Kidney capillary endothelial cell (primary cell): ENCODE measurements at places on chromosomes 7 and 10.

- no peak for DNase-seq
Measured at GRCh38 chr10:132355754-132356153, 23.8 kb downstream of the LRRC27 start.

GRCh38 chr10:24824536-24824935 lies 100.8 kb upstream of the ARHGAP21 start:
- DNase-seq: no peak

GRCh38 chr7:23696916-23697441 lies 13.0 kb upstream of the STK31 start:
- peak; percentile 22 for DNase-seq

- DNase-seq: no peak
Measured at GRCh38 chr7:143496263-143496662, 18.6 kb downstream of the TAS2R41 start.

DNA sequence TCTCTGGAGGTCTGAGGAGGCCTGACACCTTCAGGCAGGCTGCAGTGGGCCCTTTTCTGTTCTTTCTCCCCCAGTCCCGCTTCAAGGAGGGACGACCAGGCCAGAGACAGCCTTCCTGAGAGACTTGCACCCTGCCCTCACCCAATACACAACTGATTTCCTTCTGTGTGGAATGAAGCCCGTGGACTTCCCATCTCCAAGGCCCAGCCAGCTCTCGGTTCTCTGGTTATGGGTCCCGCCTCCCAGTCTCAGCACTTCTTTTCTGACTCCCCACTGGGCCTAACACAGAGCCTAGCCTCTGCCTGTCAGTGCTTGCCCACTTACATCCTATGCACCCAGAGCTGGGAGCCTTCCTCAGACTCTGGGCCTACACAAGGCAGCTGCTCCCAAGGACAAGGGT lies 24.1 kb upstream of the ADCYAP1R1 start:
- no peak for DNase-seq

DNA sequence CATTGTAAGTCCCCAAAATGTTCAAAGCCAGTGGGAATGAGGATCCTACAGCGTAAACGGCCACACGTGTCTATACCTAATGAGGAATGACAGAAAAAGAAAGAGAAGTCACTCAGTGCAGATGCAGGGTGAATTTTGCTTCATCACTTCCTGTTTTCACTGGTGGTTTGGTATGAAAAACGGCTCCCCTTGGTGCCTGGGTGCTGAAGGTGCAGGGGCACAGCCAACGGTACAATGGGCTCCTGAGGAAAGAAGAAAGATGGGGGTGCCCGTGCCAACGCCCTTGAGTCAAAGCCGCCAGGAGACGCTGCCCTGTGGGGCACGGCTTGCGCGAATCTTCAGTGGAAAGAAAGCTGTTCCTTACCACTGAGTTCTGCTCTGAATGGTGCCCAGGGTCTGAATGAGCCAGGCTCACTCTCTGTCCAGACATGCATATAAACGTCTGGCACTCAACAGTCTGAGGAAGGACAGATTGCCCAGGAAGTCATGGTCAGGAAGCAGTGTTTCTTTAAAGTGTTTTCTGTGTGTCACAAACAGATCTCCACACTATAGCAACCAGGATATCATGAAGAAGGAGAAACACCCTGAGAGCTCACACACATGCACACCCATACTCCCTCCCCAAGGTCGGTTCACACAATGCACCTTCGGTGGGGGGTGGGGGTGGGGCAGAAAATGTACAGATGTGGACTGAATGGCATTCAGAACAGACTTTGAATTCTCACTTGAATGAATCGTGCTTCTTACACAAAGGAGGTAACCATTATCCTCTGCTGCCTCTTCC lies 105.8 kb downstream of the ELMO1 start:
- DNase-seq: no peak

DNA sequence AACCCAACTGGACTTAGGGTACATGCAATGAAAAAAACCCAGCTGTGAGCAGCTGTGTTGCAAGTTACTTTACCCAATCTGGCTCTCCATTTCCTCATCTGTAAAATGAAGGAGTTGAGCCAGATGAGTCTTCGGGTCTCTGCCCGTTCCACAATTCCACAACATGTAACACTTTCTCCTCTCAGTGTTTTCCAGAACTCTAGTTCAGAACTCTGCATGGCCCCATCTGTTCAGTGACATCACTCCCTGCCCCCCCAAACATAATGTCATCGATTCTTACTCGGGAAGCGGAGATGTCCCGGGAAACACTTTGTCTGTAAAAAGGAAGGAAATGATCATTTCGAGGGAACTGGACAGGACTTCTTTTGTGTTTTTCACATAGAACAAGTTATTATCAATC lies 2.5 kb downstream of the SH3PXD2A start:
- peak; percentile 40 for DNase-seq

DNA sequence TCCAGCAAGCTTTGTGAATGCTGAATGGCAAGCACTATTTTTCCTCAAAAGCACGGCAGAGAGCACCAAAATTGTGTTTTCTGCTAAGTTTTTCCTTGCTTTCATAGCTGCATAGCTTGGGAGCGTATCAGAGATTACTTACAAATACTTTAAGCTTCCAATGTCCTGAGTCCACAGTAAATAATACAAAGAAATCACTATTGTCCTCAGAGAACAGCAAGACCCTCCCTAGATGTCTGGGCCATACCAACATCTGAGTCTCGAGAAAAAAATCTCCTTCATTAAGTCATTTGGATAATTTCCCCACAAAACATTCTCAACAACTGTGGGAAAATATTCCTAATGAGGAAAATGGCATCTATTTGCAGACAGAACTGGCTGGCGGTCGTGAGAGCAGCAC lies 41.7 kb downstream of the SGMS1 start:
- DNase-seq: no peak

GRCh38 chr7:32489788-32490126 lies 423 bp downstream of the LSM5 start:
- DNase-seq: no peak

- no peak for DNase-seq
Measured at GRCh38 chr10:33715303-33715975, 381.0 kb upstream of the NRP1 start.

GRCh38 chr10:77371848-77372799 lies 265.5 kb downstream of the KCNMA1 start:
- DNase-seq: no peak

DNA sequence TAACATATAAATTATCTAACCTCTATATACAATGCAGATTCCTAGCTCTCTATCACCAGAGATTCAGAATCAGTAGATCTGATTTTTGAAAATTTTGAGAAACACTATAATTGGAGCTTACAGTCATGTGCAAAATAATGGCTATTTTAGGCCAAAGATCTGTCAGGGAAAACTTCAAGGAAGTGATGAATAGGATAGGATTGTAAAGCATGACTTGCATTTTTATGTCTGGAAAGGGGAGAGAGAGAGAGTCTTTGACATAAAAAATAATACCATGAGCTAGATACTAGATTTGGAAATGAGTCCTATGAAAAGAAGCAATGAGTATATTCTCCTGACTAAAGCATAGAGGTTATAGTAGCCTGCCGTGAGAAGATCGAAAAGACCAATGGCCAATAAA lies 181.1 kb downstream of the SDHAF3 start:
- peak; percentile 6 for DNase-seq

DNA sequence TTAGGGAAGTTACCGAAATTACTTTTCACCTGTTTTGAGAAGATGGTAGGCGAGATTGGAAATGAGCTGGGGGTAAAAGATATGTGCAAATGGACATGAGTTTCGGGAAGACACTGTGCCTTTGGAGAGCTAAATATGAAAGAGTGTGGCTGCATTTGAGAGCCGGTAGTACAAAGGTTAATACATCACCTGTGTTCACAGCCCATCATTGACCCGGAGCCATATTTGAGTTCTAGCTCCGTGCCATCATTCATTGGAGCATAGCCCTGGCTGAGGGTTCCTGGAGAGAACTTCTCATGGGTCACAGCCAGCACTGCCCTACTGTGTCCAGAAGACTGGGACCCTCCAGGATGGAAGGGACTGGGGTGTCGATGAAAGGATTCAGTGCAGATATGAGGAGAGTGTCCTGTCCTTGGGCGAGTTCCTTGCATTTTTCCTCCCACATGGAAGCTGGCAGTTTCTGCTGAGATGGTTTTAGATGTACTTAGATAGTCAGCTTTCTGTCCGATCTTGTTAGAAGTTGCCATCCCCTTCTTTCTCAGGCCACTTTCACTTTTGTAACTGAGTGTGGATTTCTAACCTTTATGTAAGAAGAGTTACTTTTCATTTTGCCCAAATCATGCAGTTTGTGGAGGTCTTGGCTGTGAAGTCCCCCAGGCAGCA lies 138.8 kb downstream of the JCAD start:
- DNase-seq: no peak

DNA sequence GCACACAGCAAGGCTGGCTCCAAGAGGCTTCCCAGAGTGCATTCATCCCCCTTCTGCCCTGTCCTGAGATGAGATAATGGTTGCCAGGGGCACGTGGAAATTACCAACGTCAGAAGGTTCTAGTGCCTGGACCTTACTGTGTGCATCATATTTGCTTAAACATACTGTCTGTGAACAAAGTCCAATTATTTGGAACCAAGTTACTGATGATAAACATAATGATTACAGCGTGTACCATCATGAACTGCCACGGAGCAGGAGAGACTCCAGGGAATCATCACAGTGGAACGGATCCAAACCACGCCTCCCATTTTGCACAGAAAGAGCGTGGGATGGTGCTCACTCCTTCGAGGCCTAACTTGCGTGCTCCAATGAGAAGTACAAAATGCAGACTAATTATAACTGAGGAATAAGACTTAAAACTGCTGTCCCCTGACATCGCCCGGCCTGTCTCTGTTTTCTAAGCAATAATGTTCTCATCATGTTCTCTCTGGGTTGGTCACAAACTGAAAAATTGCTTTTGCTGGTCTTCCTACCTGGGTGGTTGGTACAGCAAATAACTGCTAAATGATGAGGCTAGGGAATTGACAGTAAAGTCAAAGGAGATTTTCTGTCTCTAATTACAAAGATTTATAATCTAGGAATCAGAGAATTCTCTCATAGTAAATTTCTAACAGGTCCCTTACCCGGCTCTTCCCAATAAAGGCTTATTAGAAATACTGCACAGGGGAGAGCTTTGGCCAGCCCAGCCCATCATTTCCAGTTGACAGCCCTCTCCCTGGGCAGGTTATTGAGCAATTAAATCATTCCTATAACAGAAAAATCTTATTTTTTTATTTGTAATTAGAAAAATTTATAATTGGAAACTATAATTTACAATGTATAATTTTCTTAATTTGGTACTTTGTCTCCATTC lies 182.2 kb downstream of the CAMK1D start:
- DNase-seq: no peak

- no peak for DNase-seq
Measured at GRCh38 chr7:139752148-139752547, 25.6 kb downstream of the HIPK2 start.

- no peak for DNase-seq
Measured at GRCh38 chr10:104038537-104038936, 47.1 kb downstream of the COL17A1 start.

GRCh38 chr10:48439581-48440041 lies 133.1 kb downstream of the MAPK8 start:
- DNase-seq: no peak

DNA sequence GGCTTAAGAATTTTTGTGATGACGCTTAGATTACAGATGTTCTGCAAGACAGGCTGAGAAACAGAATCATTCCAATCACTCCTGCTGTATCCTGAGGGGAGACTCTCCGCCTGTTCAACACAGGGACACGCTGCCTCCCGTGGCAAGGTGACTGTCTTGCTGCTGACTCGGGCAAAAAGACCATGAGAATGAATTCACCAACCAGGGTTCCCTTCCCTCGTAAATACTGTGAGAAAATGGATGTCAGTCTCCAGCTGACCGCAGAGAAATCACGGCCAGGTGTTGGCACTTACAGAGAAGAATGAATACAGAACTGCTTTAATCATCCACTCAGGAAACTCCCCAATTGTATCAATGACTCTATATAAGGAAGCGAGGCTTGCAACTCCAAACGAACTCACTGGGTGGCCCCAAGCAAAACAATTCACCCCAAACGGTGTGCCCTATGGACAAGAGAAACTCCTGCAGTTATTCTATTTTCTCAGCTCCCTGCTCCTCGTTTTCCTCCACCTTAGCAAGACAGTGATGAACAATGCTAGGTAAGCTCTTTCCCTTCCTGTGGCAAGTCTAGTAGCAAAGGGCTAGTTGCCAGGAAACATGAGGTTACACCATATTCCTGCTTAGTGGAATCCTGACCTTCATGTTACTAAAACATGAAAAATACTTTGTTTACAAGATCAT lies 22.8 kb downstream of the GNA12 start:
- DNase-seq: no peak

DNA sequence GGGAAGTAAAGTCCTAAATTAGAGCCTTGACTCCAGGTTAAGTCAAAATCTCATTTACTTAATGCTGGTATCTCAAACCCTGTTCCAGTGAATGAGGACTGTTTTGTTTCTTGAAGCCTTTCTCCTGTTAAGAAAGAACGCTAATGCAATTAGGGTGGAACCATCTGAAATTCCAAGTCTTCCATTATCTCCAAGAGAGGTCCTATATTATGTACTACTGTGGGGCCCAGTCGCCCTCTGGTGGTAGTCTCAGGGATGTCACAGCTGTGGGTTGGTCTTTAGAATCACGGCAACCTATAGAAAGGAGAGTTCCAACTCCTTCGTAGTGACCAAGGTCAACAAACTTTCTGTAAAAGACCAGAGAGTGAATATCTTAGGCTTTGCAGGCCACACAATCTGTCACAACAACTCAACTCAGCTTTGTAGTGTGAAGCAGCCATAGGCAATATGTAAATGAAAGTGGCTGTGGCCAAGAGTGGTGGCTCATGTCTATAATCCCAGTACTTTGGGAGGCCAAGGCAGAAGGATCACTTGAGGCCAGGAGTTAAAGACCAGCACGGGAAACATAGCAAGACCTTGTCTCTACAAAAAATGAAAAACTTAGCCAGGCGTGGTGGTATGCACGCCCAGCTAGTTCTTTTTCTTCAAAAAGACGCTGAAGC lies 9.3 kb downstream of the RPP38 start:
- DNase-seq: peak; percentile 72

GRCh38 chr7:37781156-37781555 lies 67.2 kb upstream of the NME8 start:
- no peak for DNase-seq

DNA sequence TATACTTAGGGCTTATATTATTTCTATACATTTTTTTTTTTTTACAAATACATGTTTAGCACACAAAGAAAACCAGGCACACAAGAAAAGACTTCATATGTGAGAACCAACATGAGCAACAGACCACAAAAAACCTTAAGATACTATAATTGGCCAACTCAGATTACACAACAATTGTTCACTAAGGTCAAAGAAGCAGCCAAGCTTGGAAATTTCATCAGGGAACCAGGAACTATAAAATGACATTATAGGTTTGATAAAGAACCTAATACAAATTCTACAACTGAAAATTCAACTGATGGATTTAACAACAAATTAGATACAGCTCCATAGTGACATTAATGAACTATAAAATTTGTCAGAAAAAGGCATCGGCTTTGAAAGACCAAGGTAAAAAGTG lies 4.4 kb upstream of the LUC7L2 start:
- DNase-seq: no peak

DNA sequence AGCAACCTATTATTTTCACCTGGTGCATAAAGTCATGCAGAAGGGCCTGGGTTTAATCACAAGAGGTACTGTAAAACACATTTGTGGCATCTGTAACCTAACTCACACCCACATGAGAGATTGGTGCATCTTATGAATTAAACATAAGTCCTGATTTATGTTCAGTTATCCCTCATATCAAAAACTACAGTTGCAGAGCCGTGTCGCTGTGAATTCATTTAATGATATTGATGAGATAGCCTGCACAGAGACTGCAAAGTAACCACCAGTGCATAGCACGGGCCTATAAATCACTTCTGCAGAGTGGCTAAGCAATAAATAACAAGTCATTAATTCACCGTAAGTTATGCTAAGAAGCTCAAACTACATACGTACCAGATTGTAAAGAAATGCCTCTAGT lies 178.2 kb downstream of the RELN start:
- no peak for DNase-seq
